Posterior cingulate gyrus (tissue), 11 donors: ENCODE measurements at places on chromosomes 12 and 14.

DNA sequence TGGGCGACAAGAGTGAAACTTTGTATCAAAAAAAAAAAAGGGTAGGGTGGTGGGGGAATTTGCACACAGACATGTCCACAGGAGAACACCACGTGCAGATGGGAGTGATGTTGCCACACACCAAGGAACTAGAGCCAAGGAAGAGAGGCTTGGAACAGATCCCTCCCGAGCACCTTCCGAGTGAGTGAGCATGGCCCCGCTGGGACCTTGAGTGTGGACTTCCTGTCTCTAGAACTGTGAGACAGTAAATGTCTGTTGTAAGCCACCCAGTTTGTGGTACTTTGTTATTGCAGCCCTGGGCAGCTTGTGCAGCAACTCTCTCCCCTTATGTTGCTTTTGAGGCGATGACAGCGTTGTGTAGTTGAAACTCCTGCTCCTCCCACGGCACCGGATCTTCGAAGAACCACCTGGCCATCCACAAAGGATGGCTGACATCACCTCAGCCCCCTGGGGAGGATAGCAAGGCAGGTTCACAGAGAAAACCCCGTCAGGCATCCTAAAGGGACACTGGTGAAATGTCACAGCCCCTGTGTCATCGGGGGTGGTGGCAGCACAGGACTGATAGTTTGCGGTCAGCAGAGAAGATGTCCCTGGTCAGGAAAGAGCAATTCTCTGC, 54.7 kb upstream of the PLEKHG3 start:
- no peak for DNase-seq

DNA sequence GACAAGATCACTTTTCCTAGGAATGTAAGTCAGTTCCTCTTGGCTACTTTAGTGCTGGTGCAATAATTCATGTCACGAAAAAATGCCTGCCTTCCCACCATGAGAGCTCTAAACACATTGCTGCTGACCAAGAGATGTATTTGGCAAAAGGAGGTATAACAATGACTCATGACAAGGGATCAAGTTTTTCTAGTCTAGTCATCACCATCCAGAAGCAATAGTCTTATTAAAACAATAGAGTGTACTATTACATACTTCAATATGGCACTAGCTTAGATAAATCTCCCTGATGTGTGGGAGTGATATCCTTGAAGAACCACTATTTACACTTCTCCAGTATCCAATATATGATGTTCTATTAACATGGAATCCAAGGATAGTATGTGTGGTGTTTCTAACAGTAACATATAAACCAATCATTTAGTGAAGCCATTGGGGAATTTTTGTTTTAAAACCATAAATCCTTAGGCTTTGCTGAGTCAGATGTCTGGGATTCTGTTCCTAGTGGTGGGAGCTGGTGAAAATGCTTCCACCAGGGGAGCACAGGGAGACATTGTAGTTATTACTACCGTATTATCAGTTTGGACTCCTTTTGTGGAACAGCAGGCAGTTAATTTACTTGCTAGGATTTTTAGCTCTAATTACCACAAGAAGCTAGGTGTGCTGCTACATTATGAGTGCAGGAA, 1387.5 kb downstream of the LRFN5 start:
- no peak for DNase-seq

GRCh38 chr14:59271256-59271655, 82.8 kb downstream of the DAAM1 start:
- no peak for DNase-seq

GRCh38 chr12:104748790-104749189, 209.3 kb downstream of the SLC41A2 start:
- no peak for DNase-seq

DNA sequence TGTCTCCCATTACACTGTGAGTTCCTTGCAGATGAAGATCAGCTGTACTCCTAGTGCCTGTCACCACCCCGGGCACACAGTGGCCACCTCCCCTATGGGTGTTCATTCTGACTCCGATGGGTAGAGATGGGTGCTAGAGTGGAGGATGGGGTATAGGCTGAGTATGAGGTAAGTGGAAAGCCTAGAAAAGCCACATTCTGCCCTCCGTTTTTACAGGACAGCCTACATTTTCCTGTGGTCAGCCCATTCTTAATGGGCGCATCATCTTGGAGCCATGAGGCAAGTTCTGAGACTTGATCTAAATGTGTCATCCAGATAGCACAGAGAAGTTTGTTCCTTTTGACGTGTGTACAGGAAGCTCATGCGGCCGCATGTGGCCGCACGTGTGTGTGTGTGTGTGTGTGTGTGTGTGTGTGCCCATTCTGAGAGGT, 166.7 kb upstream of the HIF1A start:
- DNase-seq: no peak

- no peak for DNase-seq
These were observed 227.2 kb downstream of the MED13L start for GRCh38 chr12:116050275-116050674.

DNA sequence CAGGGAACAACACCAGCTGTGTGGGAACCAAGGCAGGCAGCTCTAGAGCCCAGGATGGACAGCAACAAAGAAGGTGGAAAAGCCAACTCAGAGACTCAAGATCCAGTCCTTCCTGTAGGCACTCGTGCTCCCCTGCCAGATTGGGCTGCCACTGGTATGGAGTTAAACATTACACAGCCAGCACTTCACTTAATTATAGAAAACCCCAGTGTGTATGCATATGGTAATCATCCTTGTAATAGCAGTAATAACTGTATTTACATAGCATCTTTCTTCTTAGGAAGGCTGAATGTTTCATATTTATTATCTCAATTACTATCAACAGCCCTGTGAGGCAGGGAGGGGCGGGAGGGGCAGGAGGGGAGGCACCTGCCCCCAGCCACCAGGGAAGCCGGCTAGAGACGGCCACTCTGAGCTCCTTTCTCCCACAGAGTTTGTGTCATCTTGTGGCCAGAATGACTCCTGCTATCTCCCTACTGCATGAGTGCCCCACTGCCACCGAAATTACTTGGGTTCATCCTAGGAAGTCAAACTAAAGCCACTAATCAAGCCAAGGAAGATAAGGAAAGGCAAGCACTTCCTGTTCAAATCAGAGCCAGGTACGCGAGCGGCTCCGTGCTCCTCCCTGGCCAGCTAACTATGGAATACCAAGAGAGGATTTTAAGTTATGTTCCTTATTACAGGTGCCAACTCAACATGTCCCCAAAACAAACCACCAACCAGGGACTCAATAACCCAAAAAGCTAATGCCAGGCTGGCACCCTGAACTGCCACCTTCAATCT, 15.7 kb upstream of the RAB35 start:
- DNase-seq: no peak

DNA sequence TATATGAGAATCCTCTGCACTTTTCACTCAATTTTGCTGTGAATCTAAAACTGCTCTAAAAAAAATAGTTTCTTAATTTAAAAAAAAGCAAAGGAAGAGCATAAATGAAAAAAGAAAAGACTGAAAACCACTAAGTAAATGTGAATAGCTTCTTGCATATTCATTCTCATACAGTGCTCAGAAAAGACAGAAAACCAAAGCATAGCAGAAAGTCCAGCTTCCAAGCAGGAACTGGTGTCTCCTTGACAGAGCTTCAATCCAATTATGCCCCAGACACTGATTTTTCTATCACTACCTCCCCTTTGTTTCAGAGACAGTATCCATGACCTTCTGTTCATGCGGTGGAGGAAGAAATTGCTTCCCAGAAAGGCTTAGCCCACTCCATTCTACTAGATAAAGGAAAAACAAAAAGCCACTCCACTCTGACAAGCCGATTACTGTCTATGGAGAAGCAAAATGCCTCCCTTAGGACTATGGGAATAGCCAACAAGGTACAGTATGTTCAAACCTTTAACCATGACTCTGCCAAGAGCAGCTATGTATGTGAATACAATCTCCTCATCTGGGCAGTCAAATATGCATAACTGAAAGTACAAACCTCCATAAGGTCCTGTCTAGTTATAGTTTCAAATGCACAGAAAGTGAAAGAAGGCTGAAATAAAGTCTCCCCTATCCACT, 40.6 kb downstream of the ATF7 start:
- DNase-seq: no peak

- peak; percentile 10 for DNase-seq
These were observed 3.4 kb upstream of the ARHGAP5 start for GRCh38 chr14:32073537-32074189.

DNA sequence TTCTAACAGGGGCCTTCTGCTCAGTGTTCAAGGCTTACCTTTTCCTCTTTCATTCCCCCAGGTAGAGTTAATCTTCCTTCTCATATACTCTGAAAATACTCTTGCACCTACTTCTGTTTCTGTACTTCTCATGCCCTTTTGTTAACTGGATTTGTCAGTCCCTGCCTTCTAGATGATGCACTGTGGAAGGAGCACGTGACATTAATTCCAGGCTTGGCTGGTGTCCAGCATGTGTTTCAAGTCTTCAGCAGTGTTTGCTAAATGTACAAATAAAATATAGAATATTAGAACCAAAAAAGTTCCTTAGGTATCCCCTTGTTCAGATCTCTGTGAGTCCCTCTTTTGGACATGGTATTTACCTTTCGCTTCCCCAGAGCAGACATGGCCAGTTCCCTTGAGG, 27.9 kb upstream of the EVL start:
- DNase-seq: no peak

- DNase-seq: no peak
These were observed 42.5 kb upstream of the CATSPERB start for GRCh38 chr14:91774140-91775096.

DNA sequence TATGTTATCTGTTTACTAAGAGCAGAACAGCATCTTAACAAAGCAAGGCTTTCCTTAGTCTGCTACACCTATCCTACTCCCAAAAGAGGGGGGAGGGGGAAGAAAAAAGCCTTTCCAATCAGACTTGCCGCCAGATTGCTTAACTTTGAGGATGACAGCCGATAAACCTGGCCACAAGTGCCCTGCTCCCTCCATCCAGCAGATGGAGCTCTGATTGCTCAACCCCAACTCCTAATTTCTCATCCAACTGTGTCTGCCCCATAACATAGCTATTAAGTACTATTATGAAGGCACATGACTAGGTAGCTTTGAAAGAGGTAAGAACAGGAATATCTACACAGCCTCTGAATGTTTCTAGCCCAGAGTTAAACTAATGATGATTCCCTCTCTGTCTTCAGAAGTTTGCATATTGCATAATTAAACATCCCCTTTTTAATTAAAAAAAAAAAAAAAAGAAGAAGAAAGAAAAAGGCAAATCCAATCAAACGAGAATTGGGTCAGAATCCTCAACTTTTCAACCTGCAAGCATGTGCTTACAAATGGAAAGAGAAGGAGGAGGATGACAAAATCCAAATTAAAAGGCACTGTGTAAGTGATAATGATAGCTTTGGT, 247.4 kb downstream of the GALC start:
- no peak for DNase-seq

DNA sequence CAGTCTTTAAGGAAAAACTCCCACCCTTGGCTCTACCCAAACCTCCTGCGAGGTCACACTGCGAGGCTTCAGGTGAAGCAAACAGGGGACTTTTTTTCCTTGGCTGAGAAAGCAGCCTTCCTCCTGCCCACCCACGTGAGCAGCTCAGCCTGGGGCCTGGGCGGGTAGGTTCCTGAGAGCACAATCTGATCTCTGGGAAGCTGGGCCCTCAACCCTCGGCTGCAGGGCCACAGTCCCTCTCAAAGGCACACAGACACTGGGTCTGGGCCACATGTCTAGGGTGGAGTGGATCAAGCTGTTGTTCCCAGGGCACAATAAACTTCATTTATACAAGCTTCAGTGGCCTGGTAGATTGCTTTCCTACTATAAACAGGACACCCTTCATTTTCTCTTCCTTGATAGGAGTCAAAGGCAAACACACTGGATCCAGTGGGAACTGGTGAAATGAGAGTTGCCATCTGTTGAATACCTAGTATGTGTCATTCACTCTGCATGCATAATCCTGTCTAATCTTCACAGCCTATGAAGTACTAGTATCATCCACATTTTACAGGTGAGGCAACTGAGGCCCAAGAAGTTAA, 41.3 kb upstream of the PNMA1 start:
- DNase-seq: no peak

DNA sequence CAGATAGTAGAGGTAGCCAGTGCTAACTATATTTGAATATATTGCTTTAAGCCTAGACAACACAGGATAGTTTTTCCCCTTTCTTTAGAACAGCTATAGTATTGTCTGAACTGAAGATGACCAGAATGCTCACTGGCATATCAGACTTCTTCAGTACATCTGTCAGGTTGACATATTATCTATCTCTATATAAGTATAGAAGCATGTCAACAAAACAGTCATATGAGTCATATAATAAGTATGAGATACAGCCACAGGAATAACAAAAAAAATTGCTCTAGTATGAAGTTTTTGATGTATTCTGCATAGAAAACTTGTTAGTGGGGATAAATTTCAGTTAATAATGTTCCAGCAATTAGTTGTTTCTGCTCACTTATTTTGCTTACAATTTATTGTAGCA, 767.7 kb downstream of the LRFN5 start:
- DNase-seq: no peak

GRCh38 chr12:10170216-10170615, 1.7 kb downstream of the OLR1 start:
- no peak for DNase-seq

GRCh38 chr12:6204533-6205143, 4.4 kb downstream of the CD9 start:
- DNase-seq: no peak

DNA sequence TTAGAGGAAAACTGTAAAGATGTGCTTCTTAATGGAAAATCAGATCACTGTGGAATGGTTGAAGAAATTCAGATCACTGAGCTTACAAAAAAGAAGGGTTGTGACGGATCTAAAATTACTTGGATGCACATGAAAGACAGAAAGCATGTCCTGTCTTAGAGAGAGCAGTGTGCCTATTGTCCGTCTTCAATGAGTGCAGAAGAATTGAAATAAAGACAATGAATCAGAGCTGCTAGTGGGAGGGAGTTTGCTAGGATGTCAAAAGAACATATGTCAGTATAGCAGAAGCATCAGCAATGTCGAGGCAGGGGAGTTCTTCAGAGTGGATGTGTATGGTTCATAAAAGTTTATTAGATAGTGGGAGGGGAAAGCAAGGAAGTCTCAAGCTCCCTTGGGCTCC, 172.7 kb downstream of the SYNE2 start:
- DNase-seq: no peak

DNA sequence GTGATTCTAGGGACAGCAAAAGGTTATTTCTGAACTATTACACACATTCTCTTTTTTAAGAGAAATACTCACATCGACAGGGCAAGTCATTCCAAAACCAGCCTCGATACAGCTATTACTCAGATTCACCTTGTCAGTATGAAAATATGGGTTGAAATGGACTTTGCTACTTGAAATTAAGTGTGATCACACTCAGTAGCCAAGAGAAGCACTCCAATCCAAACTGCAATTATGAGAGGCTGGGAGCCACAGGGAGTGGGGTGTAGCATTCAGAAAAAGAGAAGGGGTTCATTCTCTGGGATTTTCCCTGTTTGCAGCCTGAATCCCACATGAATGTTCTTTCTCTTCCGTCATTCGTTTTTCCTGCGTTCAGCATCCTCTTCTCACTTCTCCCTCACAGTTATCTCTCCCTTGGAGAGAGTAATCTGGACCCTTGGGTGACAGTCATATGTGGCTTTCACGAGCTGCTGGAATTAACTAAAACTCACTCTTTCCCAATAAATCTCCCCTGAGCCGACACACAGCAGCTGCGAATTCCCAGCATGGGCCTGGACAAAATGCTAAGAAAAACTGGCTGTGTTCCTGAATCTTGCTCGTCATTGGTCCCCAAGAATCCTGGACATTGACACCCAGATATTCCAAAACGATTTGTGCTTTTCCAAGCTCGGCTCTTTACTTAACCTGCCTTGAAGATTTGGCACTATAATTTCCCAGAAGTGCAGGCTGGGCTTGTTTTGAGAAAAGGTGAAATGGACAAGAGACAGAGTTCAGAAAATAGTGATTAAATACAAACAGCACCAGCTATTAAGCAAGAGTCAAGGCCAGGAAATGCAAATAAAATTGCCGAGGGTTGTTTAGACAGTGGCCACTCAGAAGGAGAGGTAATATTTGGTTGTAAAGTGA, 199.5 kb upstream of the PLEKHG7 start:
- DNase-seq: no peak
